ENCODE measurements at places on chromosomes 2 and 18. TPM values are rescaled to one million over a fixed set of nuclear protein-coding genes. Genes with fewer than 3 reads are reported as not detected.
A peak's percentile ranks its signal among the peaks of the same experiment; 100 is the strongest.

The PTPN4 gene
- 96.9 TPM for total RNA-seq

The SCN9A gene
- 0.17 TPM for total RNA-seq

The ABCA12 gene
- total RNA-seq: not detected

The TRPM8 gene
- total RNA-seq: not detected

The MRPL30 gene
- total RNA-seq: 8.6 TPM

The FIGN gene
- total RNA-seq: not detected

The DOCK10 gene
- 209 TPM for total RNA-seq

GRCh38 chr18:39701055-39701783 lies 2135.6 kb upstream of the CELF4 start:
- no peaks in the 10 kb centered on the region for H3K4me1 ChIP-seq
- DNase-seq: no peak
- no peaks in the 10 kb centered on the region for H3K27me3 ChIP-seq
- H3K36me3 ChIP-seq: no peaks in the 10 kb centered on the region

DNA sequence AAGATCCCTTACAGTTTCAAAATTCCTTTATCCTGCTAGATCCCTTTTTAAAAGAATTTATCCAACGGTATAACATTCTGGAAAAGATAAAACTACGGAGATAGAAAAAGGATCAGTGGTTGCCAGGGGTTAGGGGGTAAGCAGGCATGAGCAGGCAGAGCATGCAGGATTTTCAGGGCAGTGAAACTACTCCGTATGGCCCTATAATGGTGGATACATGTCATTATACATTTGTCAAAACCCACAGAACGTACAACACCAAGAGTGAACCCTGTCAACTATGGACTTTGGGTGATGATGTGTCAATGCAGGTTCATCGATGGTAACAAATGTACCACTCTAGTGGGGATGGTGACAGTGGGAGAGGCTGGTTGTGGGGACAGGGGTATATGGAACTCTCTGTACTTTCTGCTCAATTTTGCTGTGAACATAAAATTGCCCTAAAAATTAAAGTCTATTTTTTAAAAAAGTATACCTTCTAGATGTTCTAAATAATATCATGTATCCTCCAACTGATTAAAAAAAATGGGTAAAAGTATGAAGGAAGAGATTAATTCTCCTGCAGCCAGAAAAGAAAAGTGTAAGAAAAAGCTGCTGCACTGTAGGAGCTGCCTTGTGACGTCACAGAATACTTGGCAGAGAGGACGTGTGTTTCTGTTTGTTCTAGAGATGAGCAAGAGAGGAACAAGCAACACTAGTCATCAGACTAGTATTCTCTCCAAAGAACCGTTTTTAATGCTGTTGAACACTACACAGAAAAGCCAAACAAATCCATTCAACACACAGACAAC lies 23.6 kb downstream of the ANKRD44 start:
- H3K4me3 ChIP-seq: no peak overlapping the region
- H3K36me3 ChIP-seq: peaks cover 3% of the 10 kb centered on the region
- H3K27ac ChIP-seq: peak overlapping the region; percentile 43
- H3K4me1 ChIP-seq: peaks cover 70% of the 10 kb centered on the region
- H3K27me3 ChIP-seq: no peaks in the 10 kb centered on the region
- no peak for DNase-seq

DNA sequence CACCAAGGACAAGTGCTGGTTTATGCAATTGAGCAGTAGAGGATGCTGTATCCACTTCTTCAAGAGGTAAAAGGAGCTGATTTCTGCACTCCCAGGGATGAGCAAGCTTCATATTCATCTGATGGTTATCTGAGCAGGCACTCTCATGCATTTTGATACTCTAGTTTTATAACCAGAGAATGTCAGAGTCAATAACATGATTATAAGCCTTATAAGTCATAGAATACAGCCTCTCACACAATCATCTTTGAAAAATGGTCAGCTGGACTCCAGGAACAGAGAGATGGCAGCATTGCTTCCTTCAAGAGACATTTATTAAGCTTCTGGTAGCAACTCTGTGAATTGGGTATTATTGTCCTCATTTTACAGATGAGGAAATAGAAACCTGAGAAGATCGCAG lies 167.1 kb downstream of the SLC8A1 start:
- H3K27me3 ChIP-seq: no peaks in the 10 kb centered on the region
- H3K4me1 ChIP-seq: no peaks in the 10 kb centered on the region
- H3K27ac ChIP-seq: no peak overlapping the region
- no peaks in the 10 kb centered on the region for H3K36me3 ChIP-seq

GRCh38 chr2:149307014-149307413 lies 23.4 kb upstream of the LYPD6 start:
- H3K36me3 ChIP-seq: no peaks in the 10 kb centered on the region
- no peak overlapping the region for H3K27ac ChIP-seq
- H3K4me3 ChIP-seq: no peak overlapping the region
- no peak for DNase-seq
- H3K4me1 ChIP-seq: no peaks in the 10 kb centered on the region
- no peaks in the 10 kb centered on the region for H3K27me3 ChIP-seq

DNA sequence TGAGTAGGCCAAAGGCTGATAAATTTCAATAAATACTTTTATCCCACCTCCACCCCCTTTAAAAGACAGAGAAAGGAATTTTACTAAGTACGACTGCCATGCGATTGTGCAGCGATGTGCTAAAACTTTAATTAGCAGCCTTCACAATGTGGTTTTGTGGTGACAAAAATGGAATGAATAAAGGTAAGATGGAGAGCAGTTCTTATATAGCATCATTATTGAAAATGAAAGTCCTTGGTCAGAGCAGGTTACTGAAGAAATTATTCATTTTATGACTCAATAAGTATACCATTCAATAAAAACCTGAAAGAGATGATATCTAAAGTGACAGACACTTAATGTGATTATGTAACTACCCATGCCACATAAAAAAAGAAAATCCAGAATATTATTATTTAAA lies 33.2 kb upstream of the MTIF2 start:
- H3K27ac ChIP-seq: no peak overlapping the region
- no peak for DNase-seq

GRCh38 chr2:65130664-65131175 lies 814 bp upstream of the RAB1A start:
- H3K4me1 ChIP-seq: peaks cover 25% of the 10 kb centered on the region

DNA sequence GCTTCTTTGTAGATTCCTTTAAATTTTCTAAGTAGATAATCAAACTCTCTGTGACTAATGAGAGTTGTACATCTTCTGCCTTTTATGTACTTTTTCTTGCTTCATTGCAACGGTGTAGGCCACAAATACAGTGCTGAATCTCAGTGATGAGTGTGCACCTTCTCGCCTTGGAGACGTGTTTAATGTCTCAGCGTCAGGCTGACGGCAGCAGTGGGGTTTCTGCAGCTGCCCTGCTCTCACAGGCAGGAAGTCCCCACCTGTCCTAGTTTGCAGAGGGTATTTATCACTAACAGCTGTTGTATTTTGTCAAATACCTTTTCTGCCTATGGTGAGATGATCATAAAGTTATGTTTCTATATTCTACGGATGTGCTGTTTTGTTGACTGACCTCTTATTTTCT lies 13.3 kb downstream of the AGXT start:
- no peaks in the 10 kb centered on the region for H3K4me1 ChIP-seq
- DNase-seq: no peak
- H3K27ac ChIP-seq: no peak overlapping the region
- H3K27me3 ChIP-seq: no peaks in the 10 kb centered on the region
- H3K36me3 ChIP-seq: no peaks in the 10 kb centered on the region
- H3K4me3 ChIP-seq: no peak overlapping the region

GRCh38 chr18:57930476-57930875 lies 113.5 kb upstream of the NEDD4L start:
- H3K4me3 ChIP-seq: no peak overlapping the region
- no peaks in the 10 kb centered on the region for H3K36me3 ChIP-seq
- no peak overlapping the region for H3K27ac ChIP-seq
- no peaks in the 10 kb centered on the region for H3K4me1 ChIP-seq
- H3K27me3 ChIP-seq: no peaks in the 10 kb centered on the region
- no peak for DNase-seq

- no peak overlapping the region for H3K27ac ChIP-seq
- peaks cover 66% of the 10 kb centered on the region for H3K36me3 ChIP-seq
- H3K27me3 ChIP-seq: no peaks in the 10 kb centered on the region
- no peak for DNase-seq
These were observed 26.2 kb downstream of the TMEM87B start for GRCh38 chr2:112081262-112081661.

DNA sequence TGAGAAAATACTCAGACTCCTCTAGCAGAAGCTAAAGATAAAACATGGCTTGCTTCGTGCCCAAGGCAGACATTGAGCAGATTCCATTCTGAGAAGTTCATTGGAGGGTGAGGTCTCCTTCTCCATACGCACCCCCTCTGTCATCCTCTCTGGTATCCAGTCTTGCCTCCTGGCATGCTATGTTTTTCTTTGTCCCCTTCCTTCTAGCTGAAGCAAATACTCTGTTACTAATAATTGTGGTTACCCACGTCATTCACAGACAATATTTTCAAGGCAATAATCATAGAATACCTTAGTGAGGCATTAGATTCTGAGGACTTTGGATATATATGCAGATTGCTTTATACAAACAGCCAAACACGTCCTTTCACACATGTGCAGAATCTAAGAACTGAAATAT lies 66.2 kb upstream of the KLF7 start:
- no peak for DNase-seq
- no peaks in the 10 kb centered on the region for H3K27me3 ChIP-seq

- no peaks in the 10 kb centered on the region for H3K27me3 ChIP-seq
- no peak overlapping the region for H3K27ac ChIP-seq
- no peak for DNase-seq
These were observed 101.5 kb upstream of the GALNT5 start for GRCh38 chr2:157155992-157156391.

- H3K4me1 ChIP-seq: no peaks in the 10 kb centered on the region
- H3K27ac ChIP-seq: no peak overlapping the region
- H3K27me3 ChIP-seq: no peaks in the 10 kb centered on the region
- no peak for DNase-seq
- H3K4me3 ChIP-seq: no peak overlapping the region
These were observed 159.6 kb upstream of the SETBP1 start for GRCh38 chr18:44520981-44521667.

DNA sequence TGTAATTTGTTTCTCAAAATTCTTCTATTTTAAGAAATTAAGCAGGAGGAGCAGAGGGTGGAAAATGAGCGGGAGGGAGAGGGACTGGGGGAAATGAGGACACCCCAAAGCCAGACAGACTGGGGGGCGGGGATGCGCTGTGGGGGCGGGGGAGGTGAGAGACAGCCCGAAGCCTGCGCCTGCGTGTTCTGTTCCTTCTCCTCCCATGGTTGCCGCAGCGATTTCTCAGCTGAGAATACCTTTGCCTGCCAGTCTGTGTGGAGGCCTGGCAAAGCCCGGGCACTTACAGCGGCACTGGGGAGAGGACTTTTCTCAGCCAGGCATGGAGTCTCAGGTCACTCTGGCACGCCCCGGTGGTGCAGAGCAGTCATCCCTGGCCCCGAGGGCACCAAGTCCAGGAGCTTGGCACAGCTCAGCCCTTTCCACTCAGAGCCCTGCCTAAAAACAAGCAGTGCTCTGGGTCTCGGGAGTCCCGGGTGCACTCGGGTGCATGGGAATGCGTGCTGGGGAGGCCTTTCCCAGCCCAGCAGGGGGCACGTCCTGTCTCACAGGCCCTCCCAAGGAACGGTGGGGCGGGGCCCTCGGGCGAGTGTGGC lies 289.3 kb upstream of the HS6ST1 start:
- no peaks in the 10 kb centered on the region for H3K4me1 ChIP-seq
- no peak for DNase-seq
- H3K27me3 ChIP-seq: no peaks in the 10 kb centered on the region
- H3K27ac ChIP-seq: no peak overlapping the region
- no peak overlapping the region for H3K4me3 ChIP-seq
- no peaks in the 10 kb centered on the region for H3K36me3 ChIP-seq

Measured in CD4-positive, alpha-beta T cell (primary cell).